ENCODE measurements at places on chromosomes 2 and 18.
A peak's percentile ranks its signal among the peaks of the same experiment; 100 is the strongest.

- no peak for DNase-seq
These were observed 204.3 kb upstream of the CCDC150 start for GRCh38 chr2:196435189-196435588.

DNA sequence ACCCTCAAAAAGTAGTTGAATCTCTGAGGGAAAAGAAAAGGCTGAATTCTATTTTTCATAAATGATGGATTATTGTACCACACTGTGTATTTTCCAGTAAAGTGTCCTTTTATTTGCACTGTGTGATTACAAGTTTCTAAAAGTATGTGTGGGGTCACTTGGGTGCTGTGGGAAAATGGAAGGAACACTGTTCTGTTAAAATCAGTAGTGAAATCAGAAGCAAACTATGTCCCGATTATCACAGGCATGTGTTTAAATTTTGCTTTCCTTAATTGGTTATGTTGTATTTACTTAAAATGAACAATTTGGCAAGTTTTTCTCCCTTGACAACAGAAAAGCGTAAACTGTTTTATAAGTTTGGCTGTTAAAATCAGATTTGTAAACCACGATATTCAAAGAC, 353.1 kb downstream of the ARHGAP15 start:
- DNase-seq: no peak

DNA sequence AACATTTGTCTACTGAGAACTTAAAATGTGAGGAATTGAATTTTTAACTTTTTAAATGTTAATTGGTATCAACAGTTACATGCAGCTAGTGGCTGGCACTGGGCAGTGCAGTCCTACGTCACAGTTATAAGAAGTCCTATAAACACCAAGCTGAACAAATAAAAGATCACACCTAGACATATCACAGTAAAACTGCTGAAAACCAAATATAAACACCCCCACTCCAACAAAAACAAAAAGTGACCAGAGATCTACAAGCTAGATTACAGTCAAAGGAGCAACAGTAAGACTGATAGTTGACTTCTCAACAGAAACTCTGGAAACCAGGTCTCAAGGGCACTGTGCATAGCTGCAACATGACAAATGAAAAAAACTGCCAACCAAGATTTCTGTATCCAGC, 19.4 kb downstream of the TLK1 start:
- peak; percentile 79 for DNase-seq

DNA sequence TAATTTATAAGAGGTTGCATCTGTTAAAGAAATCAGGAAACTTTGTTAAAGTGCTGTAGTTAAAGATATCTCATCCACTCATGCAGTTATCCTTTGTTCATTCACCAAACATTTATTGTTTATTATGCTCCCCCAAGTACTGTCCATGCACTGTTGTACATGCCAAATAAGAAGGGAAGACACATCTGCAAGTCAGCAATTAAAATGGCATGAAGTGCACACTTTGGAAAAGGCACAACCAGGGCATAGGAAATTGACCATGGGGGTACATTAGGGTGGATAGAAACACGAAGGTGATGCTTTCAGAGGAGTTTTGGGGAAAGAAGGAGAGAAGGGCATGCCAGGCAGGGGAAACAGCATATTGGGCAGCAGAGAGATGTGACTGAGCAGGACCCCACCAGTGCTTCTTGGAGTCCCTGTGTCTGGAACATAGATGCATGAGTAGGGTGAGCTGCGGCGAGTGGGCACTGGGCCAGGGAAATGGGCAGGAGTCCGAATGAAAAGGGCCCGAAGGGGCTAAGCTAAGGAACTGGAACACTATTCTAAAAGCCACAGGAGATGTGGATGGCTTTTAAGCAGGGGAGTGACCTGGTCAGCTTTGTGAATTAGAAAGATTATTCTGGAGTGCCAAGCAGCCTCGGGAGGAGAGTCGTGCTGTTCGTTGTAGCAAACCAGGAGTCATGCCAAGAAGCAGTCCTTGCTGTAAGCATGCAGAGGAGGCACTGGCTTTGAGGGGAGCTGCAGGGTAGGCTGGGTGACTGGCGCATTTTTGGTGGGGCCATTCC, 316.3 kb downstream of the AGPS start:
- DNase-seq: no peak

GRCh38 chr2:111198701-111199100, 78.0 kb downstream of the BCL2L11 start:
- no peak for DNase-seq

DNA sequence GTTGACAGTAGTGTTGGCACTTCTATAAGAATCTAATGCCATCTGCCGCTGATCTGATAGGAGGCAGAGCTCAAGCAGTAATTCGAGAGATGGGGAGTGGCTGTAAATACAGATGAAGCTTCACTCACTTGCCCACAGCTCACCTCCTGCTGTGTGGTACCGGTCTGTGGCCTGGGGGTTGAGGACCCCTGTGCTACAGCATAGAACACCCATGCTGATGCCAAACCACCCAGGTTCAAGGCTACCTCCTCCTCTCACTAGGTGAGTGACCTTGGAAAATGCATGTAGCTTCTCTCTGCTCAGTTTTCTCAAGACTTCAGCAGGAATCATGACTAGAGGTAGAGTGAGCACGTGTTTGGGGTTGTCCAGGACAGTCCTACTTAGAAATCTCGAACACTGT, 263.4 kb downstream of the SH3BP4 start:
- no peak for DNase-seq

GRCh38 chr2:47012866-47013265, 97.3 kb upstream of the MCFD2 start:
- DNase-seq: no peak

DNA sequence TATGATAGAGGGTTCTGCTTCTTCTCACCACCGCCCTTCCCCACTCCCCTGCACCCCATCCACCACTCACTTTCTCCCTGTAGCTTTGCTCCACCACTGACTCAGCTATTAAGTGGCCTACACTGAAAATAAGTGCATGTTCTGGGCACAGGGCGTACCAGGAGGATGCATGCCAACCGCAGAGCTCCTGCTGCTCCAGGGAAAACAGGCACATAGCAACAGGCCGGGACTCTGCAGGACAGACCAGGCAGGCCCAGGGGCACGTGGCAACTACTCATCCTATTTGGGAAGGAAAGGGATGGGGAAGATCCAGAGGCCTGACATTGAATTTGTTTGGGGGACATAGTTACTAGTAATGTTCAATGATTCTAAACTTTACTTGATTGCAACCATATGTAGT, 28.4 kb downstream of the ARL4C start:
- no peak for DNase-seq

DNA sequence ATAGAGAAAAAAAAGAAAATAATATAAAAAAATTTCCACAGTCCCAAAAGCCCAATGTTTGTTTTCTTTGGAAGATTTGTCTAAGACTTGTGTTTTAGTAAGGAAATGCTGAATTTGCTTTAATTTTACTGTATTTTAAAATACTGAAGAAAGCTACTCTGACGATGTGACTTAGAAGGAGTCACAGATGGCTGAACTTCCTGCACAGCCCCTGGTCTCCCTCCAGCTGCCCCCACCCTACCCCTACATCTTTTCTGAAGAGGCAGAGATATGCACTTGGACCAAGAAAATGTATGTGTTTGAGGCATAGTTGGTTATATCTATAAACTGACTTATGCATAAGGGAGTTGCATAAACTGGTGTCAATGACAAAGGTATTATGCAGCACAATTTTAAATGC, 172.3 kb downstream of the CDH2 start:
- DNase-seq: no peak

GRCh38 chr2:42979416-42979869, 187.1 kb upstream of the HAAO start:
- DNase-seq: no peak

DNA sequence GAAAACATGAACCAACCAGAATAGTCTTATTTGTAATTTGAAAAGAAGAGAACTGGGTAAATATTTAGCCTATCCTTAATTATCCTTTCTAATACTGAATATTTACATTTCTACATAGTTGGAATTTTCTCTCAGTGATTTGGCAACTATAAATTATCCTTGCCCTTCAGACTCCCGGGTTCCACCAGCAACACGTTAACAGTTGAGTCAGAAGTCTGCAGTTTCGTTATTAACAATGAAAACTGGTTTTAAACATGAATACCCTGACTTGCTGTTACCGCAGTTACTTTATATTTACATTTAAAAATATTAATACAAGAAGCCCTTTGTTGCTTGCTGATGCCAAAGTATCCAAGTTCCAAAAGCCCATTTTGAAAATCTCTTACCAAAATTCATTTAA, 673.0 kb downstream of the ARHGAP15 start:
- no peak for DNase-seq

DNA sequence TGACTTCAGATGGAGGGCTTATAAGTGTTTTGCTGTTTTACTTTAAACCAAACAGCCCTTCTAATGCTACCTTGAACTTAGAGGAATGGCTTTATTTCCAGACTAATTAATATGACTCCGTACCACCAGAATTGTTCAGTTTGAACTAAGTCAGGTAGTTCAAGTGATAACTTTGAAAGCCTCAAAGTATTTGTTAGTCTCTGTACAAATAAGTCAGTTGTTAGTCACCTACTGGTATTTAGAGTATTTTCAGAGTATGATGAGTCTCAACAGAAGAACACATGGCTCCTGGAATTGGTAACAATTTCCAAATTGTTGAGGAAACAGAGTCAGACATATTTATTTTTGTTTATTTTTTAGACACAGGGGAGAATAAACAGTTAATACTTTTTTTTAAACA, 381.8 kb upstream of the NRXN1 start:
- DNase-seq: no peak

- DNase-seq: no peak
These were observed 7.8 kb upstream of the SEMA4C start for GRCh38 chr2:96877631-96878092.

- peak; percentile 35 for DNase-seq
These were observed 17.2 kb downstream of the SH3YL1 start for GRCh38 chr2:246489-247144.

- DNase-seq: no peak
These were observed 39.5 kb downstream of the CERS6 start for GRCh38 chr2:168495524-168495923.

DNA sequence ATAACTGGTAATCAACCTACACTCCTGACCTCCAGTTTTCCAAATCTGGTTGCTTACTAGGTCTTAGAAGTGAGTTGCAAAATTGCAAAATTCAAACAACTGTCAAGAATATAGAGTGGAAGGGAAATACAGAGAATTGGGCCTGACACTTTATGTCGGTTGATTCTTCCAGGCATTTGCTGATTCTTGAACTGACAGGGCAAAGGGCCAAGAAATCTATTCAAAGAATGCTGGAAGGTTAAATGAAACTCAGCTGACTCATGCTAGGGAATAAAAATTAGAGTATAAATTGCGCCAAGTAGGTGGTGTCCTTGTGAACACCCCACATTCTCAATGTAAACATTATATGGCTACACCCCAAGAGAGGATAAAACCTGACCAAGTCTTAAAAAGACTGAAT, 21.5 kb upstream of the ZSCAN30 start:
- DNase-seq: no peak

GRCh38 chr2:235573331-235574221, 79.7 kb downstream of the AGAP1 start:
- DNase-seq: no peak

GRCh38 chr2:38743672-38744398, 7.3 kb downstream of the SRSF7 start:
- no peak for DNase-seq

- DNase-seq: no peak
These were observed 105.7 kb downstream of the KYNU start for GRCh38 chr2:142983174-142983573.

- DNase-seq: no peak
These were observed 52.5 kb upstream of the APCDD1 start for GRCh38 chr18:10401930-10402329.
